NCI-H1105 treated with DMSO at 0.1 percent for 48 hours (cell line): ENCODE measurements at places on chromosomes 13 and 19.

- DNase-seq = no peak
Observed at GRCh38 chr13:112683581-112683980, 6.3 kb upstream of the ATP11A start.

DNA sequence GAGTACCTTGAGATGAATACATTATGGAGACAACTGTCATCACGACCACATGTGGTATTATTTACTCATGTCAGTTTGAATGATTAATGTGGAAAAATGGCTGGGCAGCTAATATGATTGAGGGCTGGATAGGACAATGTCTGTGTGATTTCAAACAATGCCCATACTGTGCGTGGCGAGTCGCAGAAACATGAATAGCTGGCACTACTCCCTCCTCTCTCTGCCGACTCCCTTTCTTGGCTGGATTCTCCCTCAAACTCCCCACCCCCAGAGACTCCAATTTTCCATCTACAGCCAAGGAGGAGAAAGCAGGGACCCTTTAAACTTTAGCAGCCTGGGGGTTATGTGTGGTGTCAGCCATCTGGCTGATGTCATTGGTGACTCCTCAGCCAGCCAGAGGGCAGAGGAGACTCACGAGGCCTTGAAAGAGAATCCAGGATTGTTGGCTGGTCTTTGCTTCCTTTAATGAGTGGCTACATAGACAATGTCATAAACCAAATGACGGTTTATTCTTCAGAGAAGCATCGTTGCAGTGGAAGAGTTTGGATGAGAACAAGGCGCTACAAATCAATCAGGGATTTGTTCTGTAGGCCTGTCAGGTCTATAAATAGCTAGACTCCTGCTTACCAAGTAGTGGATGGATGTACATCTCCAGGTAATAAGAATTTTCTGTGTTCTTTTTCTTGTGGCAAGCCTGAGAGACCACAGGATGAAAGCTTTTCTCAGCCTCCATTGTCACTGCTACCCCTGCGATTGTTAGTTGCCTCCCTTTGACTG lies 165.6 kb downstream of the DLEU7 start:
- DNase-seq = peak; percentile 50

DNA sequence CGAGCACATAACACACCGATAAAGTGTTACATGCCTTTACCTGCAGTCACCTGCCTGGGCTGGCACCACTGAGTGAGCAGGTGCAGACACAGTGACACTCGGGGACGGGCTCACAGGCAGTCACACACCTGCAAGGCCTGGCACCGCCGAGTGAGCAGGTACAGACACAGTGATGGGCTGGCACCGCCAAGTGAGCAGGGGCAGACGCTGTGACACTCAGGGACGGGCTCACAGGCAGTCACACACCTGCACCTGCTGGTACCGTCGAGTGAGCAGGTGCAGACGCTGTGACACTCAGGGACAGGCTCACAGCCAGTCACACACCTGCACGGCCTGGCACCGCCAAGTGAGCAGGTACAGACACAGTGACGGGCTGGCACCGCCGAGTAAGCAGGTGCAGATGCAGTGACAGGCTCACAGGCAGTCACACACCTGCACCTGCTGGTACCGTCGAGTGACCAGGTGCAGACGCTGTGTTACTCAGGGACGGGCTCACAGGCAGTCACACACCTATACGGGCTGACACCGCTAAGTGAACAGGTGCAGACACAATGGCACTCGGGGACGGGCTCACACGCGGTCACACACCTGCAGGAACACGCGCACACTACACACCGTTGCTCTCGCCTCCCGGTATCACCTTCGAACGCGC lies 470 bp downstream of the ZNF835 start:
- DNase-seq = peak; percentile 17

DNA sequence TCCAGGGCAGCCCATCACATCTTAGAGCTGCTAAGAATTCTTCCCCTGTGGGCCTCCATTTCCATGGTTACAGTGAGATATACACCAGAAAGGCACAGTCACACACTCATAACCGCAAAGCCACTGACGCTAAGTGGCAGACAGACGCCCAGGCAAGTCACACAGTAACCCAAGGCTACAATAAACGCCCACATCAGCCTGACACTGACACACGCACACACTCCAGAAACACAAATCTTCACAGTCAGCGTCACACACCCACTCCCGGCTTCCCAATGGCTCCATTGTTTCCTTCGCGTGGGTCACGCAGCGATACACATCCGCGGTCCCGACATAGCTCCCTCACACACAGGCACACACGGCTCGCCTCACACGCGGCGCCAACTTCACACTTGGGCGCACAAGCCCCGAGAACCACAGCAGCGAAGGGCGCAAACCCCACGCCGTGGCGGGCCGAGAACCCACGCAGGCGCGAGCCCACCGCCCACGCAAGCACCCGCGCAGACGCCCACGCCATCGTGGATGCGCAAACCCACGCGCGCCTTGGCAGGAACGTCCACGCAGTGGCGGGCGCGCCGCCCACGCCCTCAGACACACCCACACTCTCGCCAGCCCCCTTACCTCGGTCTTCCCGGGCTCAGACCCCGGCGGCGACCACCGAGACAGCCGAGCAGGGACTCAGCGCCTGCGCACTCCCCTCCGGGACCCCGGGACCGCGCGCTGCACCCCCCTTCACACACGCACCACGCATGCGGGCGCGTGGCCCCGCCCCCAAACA lies at the start of gene ZNF667:
TSS of gene ZNF667 (minus strand) at position 695 of the 778 bp plus-strand sequence. CDS start 14,975 bp downstream, outside the sequence.
- DNase-seq = no peak

GRCh38 chr19:11154683-11155047 lies 917 bp downstream of the SPC24 start:
- no peak for DNase-seq

DNA sequence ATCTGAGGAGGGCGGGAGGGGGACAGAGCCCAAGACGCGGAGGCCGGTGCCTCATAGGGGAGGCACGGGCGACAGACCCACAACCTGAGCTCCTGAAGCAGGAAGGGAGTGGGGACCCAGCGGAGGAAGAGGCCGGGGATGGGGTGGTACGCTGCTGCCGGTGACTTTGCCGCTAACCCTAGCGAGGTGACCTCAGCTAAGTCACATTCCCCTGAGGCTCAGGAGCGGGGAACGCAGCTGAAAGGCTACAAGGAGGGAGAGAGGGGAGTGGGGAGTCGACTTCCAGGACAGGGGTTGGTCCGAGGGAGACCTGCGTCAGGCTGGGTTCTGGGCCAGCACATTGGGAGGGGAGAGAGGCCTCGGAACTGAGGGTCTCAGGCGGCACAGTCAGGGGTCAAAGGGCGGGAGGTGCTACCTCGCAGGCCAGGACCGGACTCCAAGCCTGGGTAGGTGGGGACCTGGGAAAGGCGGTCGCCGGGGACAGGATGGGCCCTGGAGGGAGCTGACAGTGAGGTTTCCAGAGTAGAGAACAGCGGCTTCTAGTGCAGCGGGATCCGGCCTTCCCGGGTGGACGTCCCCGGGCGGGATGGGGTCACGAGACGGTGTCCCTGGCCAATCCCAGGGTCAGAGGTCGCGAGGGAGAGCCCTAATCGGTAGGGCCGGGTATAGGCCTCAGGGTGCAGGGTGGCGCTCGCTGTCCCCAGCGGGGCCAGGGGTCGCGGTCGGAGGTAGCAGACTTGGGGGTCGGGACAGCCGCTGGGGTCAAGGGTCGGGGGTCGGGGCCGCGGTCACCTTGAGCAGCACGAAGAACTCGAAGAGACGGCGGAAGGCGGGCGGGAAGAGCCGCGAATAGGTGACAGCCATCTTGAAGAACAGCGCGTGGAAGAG lies 699 bp downstream of the TMEM259 start:
- DNase-seq = no peak

GRCh38 chr13:63288576-63288975 lies 1872.9 kb upstream of the PCDH20 start:
- DNase-seq = no peak

GRCh38 chr19:12544401-12544876 lies 6.8 kb downstream of the ZNF564 start:
- DNase-seq = no peak

GRCh38 chr13:23477101-23477500 lies 43.6 kb upstream of the SACS start:
- no peak for DNase-seq

DNA sequence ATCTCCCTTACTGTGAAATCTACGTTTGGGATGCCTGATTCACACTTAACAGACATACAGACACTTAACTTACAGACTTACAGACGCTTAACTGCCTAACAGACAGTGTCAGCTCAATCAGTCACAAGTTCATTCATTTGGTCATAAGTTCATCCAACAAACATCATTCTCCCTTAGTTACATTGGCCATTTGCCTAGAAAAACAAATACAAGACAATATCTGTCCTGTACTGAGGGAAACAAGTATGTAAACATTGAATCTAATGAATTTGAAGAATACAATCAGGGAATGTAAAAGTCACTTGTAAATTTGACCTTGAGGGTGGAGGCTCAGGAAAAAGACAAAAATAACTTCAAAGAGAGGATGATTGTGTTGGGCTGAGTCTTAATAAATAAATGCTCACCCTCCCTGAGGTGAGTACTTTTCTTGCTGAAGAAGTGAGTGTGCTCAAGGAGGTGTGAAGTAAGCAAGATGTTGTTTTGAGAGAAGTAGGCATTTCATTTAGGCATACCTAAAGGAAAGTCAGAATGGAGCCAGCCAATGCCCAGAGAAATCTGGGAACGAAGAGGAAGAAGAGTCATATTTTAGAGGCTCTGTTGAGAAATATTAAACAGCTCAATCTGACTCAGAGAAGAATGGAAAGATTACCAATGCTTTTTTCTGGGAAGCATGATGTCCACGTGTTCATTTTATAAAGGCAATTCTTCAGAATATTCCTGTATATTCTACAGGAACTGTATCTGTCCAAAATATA lies 958.4 kb upstream of the SLC10A2 start:
- DNase-seq = no peak

- no peak for DNase-seq
Observed at GRCh38 chr13:65966991-65967451, 1263.1 kb downstream of the PCDH9 start.

DNA sequence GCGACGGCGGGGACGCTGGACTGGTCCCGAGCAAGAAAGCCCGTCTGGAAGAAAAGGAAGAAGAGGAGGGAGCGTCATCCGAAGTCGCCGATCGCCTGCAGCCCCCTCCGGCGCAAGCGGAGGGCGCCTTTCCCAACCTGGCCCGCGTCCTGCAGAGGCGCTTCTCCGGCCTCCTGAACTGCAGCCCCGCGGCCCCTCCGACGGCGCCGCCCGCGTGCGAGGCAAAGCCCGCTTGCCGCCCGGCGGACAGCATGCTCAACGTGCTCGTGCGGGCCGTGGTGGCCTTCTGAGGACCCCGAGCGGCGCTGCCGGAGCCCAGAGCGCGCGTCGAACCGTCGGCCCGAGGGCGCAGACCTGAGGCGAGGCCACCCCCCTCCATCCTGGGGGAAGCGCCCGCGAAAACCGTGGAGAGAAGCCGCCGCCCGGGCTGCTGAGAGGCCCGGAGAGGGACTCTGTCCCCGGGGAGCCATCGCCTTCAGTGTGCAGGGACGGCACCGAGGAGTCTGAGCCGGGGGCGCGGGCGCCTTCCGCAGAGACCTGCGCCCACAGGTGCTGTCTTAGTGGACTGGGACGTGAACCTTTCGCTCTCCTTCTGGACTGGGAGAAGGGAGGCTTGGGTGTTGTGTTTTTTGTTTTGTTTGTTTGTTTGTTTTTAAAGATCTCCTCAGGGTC lies 3.5 kb downstream of the IER2 start:
- peak; percentile 32 for DNase-seq

DNA sequence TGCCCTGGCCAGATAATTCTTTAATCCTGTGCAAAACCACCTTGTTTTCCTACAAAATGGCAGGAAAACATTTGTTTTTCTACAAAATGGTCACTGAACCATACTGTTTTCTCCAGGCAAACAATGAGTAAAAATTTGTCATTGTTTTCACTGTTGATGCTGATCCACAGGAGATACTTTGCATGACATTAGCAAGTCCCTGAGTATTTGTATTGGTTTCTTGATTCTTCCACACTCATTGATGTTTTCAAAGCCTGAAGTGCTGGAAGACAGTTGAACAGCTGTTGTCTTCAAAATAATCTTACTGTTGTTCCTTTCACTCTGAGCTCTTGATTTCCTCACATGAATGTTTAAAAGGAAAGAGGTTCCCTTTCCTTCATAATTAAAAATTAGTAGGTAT lies 123.1 kb upstream of the HTR2A start:
- DNase-seq = no peak

- DNase-seq = no peak
Observed at GRCh38 chr13:93672996-93673395, 446.4 kb downstream of the GPC6 start.

GRCh38 chr19:1933244-1933643 lies 7.7 kb upstream of the CSNK1G2 start:
- DNase-seq = no peak

DNA sequence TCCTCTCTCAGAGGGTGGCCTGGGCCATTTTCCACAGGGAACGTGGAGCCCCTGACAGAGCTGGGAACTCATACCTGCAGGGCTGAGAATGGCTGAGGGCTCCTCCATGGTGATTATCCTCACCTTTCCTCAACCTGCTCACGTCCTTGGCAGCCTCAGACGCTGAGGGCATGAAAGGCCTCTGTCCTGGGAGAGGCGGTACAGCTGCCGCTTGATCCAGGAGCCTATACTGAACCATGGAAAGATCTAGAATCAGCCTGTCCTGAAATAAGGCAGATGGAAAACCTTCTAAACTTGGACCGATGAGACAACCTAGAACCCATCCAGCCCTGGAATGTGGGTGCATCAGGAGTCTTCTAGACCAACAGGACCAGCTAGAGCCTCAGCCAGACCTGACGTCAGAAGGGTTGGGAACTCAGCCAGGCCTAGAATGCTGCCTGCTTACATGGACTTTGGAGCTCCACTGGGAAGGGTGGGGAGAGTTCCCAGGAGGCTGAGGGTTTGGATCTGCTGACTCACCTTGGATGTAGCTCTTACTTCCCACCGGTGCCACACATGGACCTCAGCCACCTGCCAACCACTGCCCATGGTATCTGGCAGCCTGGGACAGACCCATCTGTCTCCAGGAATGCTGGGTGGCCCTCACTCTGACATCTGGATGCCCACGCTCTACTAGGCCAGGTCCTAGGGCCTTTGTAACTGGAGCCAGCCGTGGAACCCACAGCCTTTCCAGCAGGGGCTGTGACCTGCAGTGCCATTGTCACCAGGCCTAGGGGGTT lies 7.5 kb downstream of the KCTD15 start:
- no peak for DNase-seq

GRCh38 chr19:38270587-38271167 lies 6.3 kb downstream of the SPINT2 start:
- no peak for DNase-seq

- no peak for DNase-seq
Observed at GRCh38 chr19:57964761-57965160, 9.6 kb downstream of the C19orf18 start.

DNA sequence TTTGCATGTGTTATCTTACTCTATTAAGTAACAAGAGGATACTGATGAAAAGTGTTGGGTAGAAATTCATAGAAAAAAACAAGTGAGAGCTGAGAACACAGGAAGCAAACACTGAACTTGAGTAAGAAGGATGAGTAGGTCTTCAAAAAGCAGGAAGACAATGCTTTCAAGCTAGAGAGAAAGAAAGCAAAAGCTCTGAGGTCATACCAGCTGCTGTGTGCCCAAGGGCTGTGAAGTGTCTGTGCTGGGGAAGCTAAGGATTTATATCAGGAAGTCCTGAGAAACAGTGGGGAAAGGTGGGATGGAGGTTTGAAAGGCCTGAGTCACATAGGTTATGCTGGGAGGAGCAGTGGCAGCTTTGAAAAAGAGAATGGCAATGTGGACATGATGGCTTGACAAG lies 145.5 kb upstream of the MAB21L1 start:
- no peak for DNase-seq

GRCh38 chr13:114081761-114082681 lies 50.4 kb downstream of the RASA3 start:
- no peak for DNase-seq
